ENCODE measurements at places on chromosomes 12 and 14.

GRCh38 chr12:130748786-130749185 is 32.7 kb upstream of the RIMBP2 start:
- no peak for DNase-seq

DNA sequence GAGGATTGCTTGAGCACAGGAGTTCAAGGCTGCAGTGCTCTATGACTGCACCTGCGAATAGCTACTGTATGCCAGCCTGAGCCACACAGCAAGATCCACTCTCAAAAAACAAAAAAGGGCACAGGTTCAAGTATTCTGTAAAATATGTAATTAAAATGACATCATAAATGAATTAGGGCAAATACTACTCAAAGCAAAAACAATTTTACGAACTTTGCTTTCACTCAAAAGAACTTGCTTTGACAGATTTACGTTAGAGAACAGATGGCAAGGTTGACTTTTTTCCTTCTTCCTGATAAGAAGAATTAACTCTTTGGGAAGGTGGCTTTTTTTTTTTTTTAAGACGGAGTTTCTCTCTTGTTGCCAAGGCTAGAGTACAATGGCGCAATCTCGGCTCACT is 44.0 kb upstream of the EAPP start:
- DNase-seq, result no peak

- peak; percentile 86 for DNase-seq
Observed at GRCh38 chr14:20794644-20795369, 7.8 kb downstream of the RNASE1 start.

DNA sequence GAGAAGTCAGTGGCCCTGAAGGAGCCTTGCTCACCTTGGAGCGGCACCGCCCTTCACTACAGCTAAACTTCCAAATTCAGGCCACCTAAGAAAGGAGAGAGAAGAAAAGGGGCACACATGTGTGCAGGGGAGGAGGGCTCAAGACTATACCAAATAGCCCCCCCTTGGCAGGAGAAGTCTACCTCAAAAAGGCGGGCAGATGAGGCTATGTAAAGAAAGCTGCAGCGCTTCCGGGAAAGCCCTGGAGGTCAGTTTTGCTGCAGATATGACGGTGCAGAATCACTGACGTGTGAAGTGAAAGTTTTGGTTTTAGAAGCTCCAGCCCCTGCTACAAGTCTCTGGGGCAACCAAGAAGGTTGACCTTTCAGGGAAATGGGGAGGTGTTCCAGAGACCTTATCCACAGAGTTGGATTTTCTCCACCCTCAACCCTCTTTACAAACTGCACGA is 48.2 kb upstream of the PNMA1 start:
- no peak for DNase-seq

DNA sequence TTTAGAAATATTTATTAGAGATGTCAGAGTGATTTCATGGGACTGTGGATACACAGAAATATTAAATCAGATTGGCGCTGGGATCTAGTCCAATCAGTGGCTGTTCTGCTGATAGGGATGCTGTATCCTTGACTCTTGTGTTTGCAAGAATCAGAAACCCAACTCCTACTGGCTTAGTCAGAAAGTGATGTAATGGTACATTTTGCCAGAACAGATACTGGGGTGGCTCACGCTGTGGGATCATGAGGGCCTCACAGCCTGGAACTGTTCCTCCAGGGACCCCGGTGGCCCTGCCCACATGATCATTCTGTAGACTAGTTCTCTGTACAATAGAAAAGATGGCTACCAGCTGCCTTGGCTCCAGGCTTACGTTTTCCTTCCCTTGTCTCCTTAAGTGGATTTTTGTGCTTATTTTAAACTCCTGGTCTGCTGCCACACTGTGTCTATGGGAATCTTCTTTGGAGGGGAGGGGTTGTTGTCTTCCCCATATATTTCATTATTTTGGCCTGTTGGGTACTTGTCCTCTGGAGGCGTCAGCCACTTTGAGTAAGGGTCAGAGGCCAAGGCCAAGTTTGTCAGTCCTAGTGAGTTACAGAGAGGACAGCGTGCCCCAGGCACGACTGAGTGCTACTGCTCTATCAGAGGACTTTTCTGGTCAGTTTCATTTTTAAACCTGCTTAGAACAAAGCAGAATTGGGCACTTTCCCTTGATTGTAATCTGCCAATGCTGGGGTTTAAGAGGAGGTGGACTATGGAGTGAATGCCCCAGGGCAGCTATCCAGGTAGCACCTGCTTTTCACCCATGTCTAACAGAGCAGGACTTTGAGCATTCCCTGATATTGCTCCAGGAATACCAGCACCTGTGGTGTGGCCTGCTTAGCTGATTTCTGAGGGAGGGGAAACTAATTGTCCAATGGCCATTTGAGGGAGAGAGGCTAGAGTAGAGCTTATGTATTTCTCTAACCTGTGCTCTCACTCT is 164.3 kb downstream of the SLC5A8 start:
- no peak for DNase-seq

DNA sequence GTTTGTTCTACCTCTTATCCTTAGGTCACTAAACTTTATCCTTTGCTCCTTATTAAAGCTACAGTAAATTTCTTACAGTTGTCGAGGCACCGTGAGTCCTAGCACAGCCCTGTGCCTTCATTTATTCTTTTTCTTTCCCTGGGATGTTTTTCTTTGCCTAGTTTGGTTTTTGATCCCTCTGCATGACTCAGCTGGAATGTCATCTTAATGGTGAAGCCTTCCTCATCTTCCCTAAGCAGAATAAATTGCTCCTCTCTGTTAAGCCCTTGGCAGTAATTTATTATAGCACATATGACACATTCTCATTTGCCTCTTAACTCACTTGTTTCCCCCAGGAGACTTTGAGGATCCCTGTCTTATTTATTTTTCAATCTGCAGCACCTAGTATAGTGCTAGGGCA is 16.6 kb downstream of the ACTR10 start:
- DNase-seq, result no peak

GRCh38 chr14:50023671-50024490 is 92.5 kb downstream of the VCPKMT start:
- DNase-seq, result no peak

All from NB4 (cell line).